Posterior cingulate gyrus (tissue), 11 donors: ENCODE measurements at places on chromosomes 1 and 21.

DNA sequence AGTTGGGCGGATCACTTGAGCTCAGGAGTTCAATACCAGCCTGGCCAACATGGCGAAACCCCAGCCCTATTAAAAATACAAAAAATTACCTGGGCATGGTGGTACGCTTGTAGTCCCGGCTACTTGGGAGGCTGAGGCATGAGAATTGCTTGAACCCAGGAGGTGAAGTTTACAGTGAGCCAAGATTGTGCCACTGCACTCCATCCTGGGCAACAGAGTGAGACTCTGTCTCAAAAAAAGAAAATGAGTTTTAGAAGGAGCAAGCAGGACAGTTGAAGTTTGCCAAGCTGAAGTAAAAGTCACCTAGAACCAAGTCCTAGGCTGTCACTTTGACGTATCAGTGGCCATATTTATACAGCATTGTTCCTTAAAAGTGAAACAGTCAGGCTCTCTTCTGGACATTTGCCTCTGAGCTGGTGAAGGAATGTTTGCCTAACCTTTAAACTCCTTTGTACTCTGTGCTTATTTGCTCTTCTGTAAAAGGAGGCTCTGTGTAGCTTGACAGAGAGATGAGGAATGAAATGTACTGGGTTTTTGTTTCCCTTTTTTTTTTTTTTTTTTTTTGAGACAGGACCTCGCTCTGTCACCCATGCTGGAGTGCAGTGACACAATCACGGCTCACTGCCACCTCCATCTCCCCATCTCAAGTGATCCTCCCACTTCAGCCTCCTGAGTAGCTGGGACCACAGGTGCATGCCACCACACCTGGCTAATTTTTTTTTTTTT lies 2.8 kb downstream of the RAB4A start:
- DNase-seq, result no peak

GRCh38 chr1:31934706-31935629 lies 3.2 kb downstream of the PTP4A2 start:
- no peak for DNase-seq

- DNase-seq, result no peak
Observed at GRCh38 chr1:43687301-43688108, 19.8 kb upstream of the ST3GAL3 start.

DNA sequence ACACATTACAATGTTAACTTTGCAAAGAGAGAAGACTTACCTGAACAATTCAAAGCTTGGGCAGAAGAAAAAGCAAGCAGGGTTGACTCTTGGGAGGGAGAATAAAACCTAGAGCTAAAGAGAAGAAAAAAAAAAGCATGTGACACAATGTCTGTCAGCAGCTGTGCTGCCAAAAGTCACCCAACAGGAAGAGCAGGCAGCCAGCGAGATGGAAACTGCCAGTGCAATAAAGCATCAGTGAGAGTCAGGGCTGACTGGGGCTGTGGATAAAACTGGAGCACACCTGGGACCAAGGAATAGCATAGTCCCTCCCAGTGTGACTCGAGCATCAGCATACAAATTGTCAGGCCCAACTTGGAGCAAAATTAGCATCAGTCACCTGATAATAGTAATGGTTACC lies 65.0 kb upstream of the SLC22A15 start:
- no peak for DNase-seq

- DNase-seq, result peak; percentile 53
Observed at GRCh38 chr1:108200687-108201051, 526 bp upstream of the SLC25A24 start.

- DNase-seq, result no peak
Observed at GRCh38 chr1:165816826-165817497, 10.5 kb upstream of the UCK2 start.

DNA sequence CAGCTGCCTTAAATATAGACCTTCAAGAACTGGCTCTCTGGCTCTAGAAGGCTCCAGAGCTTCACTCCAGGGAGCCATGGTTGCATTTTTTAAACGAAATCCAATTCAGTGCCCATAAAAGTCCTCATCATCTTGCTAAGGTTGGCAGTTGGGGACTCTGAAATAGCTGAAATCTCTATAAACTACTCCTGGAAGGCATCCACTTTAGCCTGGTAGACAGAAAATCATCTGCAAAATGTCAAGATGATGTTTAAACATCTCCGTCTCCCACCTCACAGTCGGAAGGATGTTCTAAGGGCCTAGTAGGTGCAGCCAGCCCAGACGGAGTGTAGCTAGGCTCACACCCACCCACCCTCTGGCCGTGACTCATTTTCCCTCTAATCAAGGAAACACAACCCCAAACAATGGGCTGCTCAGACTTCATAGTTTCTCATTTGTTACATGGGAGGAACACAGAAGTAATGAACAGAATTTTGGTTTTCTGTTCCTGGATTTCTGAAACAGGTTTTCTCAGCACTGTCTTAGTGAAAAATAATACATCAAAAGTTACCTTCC lies 235.4 kb upstream of the KAZN start:
- no peak for DNase-seq

- DNase-seq, result no peak
Observed at GRCh38 chr1:234164098-234164709, 209.1 kb upstream of the COA6 start.
